ENCODE measurements at places on chromosomes 7 and 10.

DNA sequence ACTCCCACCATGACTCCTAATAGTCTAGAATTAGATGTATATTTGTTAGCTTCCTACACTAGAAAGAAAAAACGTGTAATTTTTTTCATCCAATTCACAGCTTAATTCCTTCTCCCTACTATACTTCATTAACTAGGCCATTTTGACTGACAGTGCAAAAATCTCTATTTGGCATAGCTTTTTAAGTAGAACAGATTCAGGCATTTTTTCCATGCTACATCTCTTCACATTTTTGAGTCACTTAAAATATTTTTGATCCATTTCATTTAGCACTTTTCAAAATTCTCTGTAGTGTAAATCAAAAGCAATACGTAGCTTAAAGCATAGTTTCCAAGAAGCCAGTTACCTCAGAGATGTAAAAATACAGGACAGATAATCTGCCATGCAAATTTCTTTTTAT, 391.1 kb upstream of the NPVF start:
- no peak for DNase-seq

GRCh38 chr7:31408140-31408729, 67.7 kb upstream of the NEUROD6 start:
- DNase-seq: no peak

- no peak for DNase-seq
Measured at GRCh38 chr7:111356941-111357340, 205.4 kb downstream of the IMMP2L start.

DNA sequence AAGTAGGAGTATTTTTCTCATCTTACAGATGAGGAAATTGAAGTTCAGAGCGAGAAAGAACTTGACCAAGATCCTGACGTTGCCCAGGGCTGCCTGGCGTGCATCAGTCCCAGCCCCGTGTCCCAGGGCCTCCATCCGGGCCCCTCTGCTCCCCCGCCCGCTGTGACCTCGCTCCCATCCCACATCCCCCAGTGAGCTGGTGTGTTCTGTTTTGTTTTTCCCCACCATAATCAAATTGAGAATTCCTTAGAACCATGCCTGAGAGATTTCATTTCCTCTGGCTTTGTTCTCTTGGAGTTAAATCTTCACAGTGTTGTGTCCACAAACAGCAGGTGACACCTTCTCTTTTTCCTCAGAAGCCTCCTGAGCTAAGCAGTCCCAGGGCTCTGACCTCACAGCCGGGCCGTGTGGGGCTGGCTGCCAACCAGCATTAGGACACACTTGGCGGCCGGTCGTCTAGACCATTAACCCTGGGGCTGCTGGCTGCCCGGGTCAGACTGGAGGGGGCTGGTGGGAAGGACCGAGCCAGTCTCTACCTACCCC, 44.3 kb downstream of the PFKP start:
- no peak for DNase-seq

DNA sequence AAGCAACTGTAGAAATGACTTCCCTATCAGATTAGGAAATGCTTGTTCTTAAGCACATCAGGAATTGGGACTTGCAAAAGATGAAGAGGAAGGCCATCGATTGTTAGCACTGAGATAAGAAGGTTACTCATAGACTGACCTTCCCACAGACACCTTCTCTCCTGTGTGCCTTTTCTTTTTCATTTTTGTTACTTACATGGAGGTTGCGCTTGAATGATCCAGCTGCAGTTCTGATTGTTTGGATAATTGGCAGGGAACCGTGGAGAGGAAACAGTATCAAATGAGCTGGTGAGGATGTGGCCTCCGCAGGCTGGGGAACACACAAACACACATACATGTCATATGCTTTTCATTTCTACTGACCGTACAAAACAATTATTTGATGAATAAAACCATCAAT, 134.9 kb upstream of the RSU1 start:
- DNase-seq: no peak

GRCh38 chr7:151161757-151162156, 5.7 kb downstream of the GBX1 start:
- no peak for DNase-seq

GRCh38 chr10:128099901-128100300, 26.3 kb downstream of the MKI67 start:
- DNase-seq: no peak

GRCh38 chr10:29050081-29050480, 238.8 kb upstream of the LYZL1 start:
- DNase-seq: no peak

DNA sequence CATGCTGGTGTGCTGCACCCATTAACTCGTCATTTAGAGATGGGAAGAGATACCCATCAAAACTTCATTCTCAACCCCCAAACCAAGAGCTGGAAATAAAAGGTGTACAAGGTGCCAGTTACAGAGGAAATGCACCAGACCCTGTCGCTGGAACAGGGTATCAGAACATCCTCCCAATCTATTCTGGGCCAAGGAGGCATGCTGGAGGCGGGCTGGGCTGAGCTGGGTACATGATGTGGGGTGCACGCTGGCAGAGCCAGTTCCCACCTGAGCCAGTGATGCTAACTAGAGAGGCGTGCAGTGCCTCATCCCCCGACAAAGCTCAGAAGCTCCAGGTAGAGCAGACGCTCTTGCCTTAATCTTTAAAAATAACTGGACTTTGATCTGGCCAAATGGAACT, 70.1 kb downstream of the NPSR1 start:
- no peak for DNase-seq

GRCh38 chr7:83850125-83850524, 201.2 kb upstream of the SEMA3E start:
- DNase-seq: no peak

DNA sequence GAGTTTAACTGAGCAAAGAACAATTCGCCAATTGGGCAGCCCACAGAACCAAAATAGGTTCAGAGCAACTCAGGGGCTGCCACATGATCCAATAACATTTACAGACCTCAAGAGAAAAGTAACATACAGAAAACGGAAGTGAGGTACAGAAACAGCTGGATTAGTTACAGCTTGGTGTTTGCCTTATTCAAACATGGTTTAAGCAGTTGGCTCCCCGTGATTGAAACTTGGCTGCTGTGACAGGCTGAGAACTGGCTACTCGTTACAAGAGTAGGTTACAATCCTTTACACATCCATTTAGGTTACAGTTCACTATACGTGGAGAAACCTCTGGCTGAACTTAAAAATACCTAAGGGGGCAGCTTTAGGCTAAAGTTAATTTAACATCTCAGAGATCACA, 673.1 kb upstream of the PHF14 start:
- no peak for DNase-seq

DNA sequence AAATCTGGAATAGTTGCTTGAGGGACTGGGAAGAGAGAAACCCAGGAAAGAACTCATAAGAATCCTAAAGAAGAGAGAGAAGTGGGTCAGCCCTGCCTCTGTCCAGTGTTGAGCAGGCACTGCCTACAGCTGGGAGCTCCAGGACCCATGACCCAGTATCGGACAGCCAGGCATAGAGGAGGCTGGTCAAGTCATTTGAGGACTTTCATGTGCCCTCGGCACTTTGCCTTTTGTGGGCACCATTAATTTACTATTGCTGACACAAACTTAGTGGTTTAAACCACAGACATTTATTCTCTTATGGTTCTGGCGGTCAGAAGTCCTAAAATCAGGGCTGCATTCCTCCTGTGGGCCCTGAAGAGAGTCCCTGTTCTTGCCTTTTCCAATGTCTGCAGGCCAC, 60.3 kb downstream of the CPXM2 start:
- no peak for DNase-seq

DNA sequence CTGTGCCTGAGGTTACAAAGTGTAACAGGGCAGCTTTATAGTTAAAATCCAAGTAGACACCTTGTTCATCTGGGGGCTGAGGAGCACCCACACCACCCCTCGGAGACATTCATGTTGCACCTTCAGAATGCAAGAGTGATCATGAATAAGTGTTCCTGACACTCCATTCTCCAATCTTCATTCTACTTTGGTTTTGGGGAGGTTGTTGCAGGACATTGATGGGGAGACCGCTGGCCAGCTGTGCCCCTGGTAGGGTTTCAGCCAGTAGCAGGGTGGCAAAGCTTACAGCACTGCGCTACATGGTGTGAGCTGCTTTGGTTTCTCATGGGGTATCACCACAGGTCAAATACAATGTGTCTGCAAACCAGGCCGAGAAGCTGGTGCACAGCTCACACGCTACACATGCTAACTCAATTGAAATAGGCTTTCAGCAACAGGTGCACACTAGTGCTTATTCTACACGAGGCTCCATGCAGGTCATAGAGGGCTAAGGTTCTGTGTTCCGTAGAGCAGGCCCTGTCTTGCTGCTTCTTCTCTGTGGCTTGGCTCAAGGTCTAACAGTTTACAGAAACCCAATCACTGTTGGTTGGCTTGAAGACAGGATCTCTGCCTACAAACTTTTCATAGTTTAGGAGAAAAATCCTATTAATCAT, 317.4 kb upstream of the ZNF32 start:
- DNase-seq: no peak

DNA sequence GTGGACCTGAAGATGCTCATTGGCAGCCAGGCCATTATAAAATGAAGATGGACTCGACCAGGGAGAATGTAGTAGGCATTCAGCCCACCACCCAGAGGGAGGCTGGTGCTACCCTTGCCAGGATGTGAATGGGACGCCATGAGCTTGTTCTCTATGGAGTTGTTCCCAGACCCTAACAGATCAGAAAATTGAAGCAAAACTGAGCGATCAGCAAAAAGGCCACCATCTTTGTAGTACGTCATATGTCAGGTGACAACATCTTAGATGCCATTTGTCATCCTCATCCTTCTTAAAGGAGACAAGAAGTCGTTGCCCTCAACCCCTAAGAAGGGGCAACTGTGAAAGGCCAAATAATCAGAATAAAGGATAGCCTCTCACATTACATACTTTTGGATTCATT, 61.7 kb downstream of the DOCK1 start:
- DNase-seq: no peak

- DNase-seq: no peak
Measured at GRCh38 chr10:112230325-112230988, 46.9 kb upstream of the GPAM start.

DNA sequence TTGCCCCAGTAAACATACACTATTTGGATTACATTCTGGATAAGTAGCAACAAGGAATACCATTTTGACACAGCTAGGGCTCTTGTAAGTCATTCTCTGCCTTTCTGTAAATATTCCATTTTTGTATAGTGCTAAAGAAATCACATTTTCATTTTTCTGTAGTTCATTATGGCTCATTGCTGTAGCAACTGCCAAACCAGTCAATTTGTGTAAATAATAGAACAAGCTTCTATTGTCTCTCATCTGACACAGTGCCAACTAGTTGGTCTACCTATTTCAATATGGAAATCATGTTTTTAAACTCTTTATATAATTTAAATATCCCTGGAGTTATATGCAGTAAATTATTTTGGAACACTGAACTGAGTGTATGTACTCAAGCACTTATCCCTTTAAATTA, 193.7 kb downstream of the RELN start:
- no peak for DNase-seq

Measured in stimulated activated CD4-positive, alpha-beta T cell treated with anti-CD3 and anti-CD28 coated beads, Interleukin-12 subunit alpha, Interleukin-12 subunit beta, amount 100 ng/mL, for 24 hours (primary cell).